Activated CD4-positive, CD25-positive, alpha-beta regulatory T cell treated with anti-CD3 and anti-CD28 coated beads, Interleukin-2, amount 50 U/mL, for 72 hours (primary cell): ENCODE measurements at places on chromosomes 4 and X.

- no peak for DNase-seq
These were observed 132.8 kb downstream of the DTHD1 start for GRCh38 chr4:36414248-36414647.

DNA sequence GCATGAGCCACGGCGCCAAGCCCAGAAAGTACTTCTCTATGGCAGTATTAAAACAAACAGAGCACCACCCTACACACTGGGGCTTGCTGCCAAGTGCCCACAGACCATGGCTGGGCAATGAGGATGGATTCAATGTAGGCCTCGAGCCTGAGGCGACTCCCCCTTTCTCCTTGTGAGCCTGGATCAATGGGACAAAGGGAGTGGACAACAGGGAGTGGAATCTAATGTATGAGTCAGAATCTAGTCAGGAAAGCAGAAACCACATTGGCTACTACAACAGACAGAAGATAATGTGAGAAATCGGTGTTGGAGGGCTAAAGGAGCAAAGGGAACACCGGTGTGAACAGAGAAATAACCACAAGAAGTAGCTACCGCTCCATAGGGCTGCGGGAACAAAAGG lies 37.7 kb upstream of the OCIAD2 start:
- no peak for DNase-seq

GRCh38 chr4:176156656-176157055 lies 38.7 kb downstream of the SPATA4 start:
- DNase-seq, result no peak

- DNase-seq, result no peak
These were observed 71.1 kb upstream of the ZCCHC13 start for GRCh38 chrX:74232859-74233258.

DNA sequence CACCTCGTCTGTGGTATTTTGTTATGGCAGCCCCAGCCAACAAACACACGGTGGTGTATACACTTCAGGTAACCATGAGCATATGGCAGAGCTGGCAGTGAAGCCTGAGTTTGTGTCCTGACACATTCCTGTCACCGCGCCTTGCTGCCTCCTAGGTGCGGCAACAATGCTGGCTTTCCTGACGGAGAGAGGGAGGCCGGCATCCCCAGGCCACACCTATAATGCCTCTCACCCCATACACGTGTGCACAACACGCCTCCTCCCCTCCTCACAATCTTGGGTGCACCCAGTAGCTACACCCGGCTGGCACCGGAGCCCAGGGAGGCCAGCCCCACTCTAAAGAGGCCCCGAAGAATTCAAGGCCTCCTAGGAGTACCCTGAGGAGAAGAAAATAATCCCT lies 158.5 kb downstream of the NSUN7 start:
- DNase-seq, result no peak

GRCh38 chrX:20974326-20974725 lies 399.9 kb upstream of the CNKSR2 start:
- DNase-seq, result no peak

DNA sequence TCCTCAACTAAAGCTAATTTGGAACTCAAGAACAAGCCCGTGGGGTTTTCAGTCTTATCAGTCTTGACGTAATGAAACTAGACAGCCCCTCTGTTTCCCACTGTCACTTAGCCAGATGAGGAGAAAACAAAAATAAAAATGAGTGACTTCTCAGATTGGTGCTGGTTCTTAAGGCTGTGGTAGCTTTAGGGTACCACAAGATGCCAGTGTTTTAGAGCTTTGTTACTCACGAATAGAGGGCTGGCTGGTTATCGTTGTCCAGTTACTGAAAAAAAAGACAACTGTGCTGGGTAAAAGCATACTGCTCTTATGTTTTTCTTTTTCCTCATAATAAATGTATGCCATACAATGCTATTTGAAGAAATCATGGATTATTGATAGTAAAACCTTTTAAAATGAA lies 796.7 kb downstream of the RAPGEF2 start:
- no peak for DNase-seq

- no peak for DNase-seq
These were observed 246.3 kb upstream of the ANKRD50 start for GRCh38 chr4:124958847-124959246.

DNA sequence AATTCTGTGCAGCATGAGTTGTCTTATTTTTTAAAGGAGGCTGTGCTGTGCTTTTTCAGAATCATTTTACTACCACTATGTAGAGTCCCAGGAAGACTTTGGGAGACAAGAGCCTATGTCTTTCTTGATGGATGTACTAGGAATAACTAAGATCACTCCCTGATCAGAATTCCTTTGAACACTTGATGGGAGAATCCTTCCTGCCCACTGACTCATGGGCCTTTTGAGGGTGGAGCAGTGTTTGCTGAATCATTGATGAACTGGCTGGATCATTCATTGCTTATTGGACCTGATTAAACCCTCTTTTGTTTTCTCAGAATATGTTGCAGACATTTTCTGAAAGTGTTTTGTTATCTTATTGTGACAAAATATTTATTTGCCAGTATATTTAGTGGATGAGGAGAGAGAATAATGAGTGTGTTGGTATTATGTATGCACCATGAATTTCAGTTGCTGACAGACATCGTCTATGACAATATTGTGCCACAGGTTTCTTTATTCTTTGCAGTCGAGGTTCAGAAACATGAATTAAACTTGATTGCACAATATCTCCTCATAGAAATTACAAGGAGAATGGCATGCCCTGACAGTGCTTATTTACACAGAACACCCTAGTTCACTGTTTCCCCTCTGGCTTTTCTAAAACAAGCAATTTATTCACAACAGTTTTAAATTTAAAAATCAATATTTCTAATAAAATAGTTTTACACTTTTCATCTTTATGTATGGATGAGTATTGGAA lies 36.3 kb downstream of the POU4F2 start:
- no peak for DNase-seq

DNA sequence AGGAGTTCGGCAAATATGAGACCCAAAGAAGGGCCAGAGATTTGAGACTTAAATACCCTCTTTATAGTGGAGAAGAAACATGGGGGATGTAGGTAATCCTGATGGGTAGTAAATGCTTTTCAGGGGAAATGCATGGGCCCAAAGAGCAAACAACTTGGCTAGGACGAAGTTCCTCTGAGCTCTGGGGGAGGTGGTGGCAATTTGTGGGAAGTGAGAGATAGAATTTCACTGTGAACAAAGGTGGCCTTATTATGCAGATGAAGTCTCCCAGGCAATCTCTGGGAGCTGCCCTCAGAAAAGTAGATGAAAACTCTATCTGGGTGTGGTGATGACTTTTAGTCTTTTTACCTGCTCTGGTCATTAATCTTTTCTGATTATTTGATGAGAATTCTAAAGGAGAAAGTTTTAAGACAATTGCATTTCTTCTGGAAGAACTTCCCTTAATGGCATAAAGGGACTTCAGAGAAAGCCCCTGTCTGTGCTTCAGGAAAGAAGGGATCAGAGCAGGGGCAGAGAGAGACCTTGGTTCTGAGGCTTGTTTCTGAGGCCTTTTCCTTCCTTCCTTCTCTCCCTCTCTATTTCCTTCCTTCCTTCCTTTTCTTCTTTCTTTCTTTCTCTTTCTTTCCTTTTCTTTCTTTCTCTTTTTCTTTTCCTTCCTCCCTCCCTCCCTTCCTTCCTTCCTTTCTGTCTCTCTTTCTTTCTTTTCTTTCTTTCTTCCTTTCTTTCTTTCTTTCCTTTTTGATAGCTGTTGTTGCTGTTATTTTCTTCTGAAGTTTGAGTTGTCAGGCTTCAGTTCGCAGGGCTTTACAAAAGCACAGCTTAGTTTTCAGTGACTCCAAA lies 37.5 kb upstream of the MAOA start:
- no peak for DNase-seq

DNA sequence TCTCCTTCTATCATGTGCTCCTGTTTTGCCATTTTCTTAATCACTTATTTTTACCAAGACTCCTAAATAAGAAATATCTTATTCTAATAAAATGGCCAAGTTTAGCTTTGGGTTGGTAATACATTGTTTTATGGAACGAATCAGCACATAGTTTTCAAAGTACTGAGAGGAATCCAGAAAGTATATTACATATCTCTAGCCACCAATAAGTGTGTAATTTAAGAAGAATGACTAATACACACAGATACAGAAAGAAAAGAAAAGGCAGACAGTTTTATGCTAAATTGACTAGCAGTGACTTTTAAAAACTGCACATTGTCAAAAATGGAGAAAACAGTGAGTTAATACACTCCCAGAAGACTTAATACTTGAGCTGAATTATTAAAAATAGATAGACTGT lies 167.0 kb upstream of the IL15 start:
- no peak for DNase-seq

DNA sequence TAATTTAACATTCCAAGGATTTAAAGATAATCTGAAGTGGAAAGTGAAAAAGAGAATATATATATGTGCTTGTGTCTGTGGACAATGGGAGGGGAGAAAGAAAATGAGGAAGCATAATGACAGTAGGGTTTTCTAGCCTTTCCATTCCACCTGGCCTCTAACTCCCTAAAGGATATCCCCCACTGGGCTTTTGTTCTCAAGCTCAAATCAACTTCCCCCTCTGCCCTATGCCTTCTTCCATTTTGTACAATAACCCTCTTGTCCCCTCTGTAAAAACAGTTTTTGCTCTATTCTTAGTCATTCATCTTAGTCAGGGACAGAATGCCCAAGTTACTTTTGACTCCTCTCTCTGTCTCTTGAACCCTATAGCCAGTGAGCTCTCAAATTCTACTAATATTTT lies 23.6 kb downstream of the ANTXR2 start:
- DNase-seq, result no peak

GRCh38 chrX:79084923-79085322 lies 59.6 kb upstream of the GPR174 start:
- no peak for DNase-seq

DNA sequence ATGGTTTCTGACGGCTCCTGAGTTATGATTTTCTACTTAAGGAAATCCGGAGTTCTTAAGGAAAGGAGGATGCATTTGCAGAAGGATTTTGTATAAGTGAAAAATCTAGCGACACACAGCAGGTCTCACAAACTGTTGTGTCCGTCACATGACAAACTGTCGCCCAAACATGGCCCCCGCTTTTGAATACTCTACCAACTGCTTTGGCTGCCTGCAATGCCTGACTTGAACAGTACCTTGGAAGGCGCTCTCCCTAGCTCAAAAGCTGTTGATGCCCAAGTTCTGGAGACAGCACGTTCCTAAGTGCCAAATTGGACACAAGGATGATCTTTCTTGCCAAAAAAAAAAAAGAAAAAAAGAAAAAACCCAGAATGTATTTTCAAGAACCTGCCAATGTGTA lies 103.2 kb downstream of the ENPP6 start:
- no peak for DNase-seq
